Pericardium fibroblast (primary cell): ENCODE measurements at places on chromosomes 1 and 21. TPM values are rescaled to one million over a fixed set of nuclear protein-coding genes. Genes with fewer than 3 reads are reported as not detected.

PLA2G4A gene
- 21.4 and 103 TPM in 2 replicates for total RNA-seq

RBM34 gene
- 39.7 and 44.6 TPM in 2 replicates for total RNA-seq

SPRR1A gene
- not detected in 2 replicates for total RNA-seq

WNT4 gene
- total RNA-seq = under 0.01 and 1.1 TPM in 2 replicates

HSPB7 gene
- 2.0 and 22.6 TPM in 2 replicates for total RNA-seq

AZIN2 gene
- 6.5 and 9.4 TPM in 2 replicates for total RNA-seq

CELSR2 gene
- total RNA-seq = 0.43 and 1.2 TPM in 2 replicates

OR2G3 gene
- total RNA-seq = not detected in 2 replicates

TAS1R1 gene
- total RNA-seq = 0.17 TPM in 1 of 2 replicates, not detected in the other

PPM1J gene
- 2.0 and 3.3 TPM in 2 replicates for total RNA-seq

PKNOX1 gene
- total RNA-seq = 7.4 and 9.7 TPM in 2 replicates

FCER1G gene
- not detected in 2 replicates for total RNA-seq

F5 gene
- total RNA-seq = not detected in 2 replicates

DAB1 gene
- total RNA-seq = 0.82 and 1.5 TPM in 2 replicates

EIF4G3 gene
- 32.1 and 37.0 TPM in 2 replicates for total RNA-seq

CEP85 gene
- total RNA-seq = 6.0 TPM in 2 replicates

LCK gene
- total RNA-seq = not detected in 2 replicates

CNTN2 gene
- under 0.01 and 0.09 TPM in 2 replicates for total RNA-seq

CR1L gene
- not detected in 2 replicates for total RNA-seq

CRNN gene
- not detected in 2 replicates for total RNA-seq

LSM10 gene
- 33.2 and 38.2 TPM in 2 replicates for total RNA-seq

TMEM81 gene
- 0.77 and 2.3 TPM in 2 replicates for total RNA-seq

DDR2 gene
- total RNA-seq = 94.6 and 158 TPM in 2 replicates

HUNK gene
- total RNA-seq = 0.17 and 0.47 TPM in 2 replicates

MATN1 gene
- total RNA-seq = under 0.01 and 0.23 TPM in 2 replicates

MRAP gene
- total RNA-seq = 0.12 and 1.2 TPM in 2 replicates

GJA8 gene
- not detected in 2 replicates for total RNA-seq

GPR3 gene
- 0.35 and 1.3 TPM in 2 replicates for total RNA-seq

DNALI1 gene
- total RNA-seq = 2.9 and 5.5 TPM in 2 replicates

SPRR1B gene
- total RNA-seq = not detected in 2 replicates

COPA gene
- 145 and 189 TPM in 2 replicates for total RNA-seq

SAMSN1 gene
- total RNA-seq = not detected in 2 replicates

NBPF4 gene
- total RNA-seq = not detected in 2 replicates

SPATA45 gene
- total RNA-seq = not detected in 2 replicates

TIE1 gene
- 1.5 and 8.1 TPM in 2 replicates for total RNA-seq

PLEKHG5 gene
- total RNA-seq = 4.1 and 8.0 TPM in 2 replicates

COL6A1 gene
- 5,409 and 5,608 TPM in 2 replicates for total RNA-seq

ZNF648 gene
- total RNA-seq = not detected in 2 replicates

KIF26B gene
- 11.6 and 12.4 TPM in 2 replicates for total RNA-seq

PRKCZ gene
- 0.94 and 3.0 TPM in 2 replicates for total RNA-seq
